ENCODE measurements at places on chromosomes 1 and 21.

GRCh38 chr1:163107655-163108054 is 38.5 kb downstream of the RGS4 start:
- DNase-seq: no peak

GRCh38 chr1:152928671-152929070 is 18.3 kb upstream of the SPRR5 start:
- DNase-seq: no peak

GRCh38 chr1:155569988-155570592 is 7.5 kb upstream of the ASH1L start:
- DNase-seq: no peak

DNA sequence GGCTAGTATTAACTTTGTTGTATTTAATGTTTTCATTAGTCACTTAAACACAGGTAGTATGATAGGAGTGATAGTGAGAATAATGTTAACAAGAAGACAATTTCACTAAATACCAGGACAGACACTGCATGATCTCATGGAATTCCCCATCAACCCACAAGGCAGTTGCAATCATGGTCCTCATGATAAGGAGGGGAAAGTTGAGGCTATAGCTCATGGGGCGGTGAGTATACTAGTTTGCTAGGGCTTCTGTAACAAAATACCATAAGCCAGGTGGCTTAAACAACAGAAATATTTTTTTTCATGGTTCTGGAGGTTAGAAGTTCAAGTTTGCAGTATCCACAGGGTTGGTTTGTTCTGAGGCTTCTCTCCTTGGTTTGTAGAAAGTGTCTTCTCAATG is 115.8 kb downstream of the DSCAM start:
- DNase-seq: no peak

GRCh38 chr1:217138799-217139466 is 415.7 kb upstream of the ESRRG start:
- DNase-seq: no peak

DNA sequence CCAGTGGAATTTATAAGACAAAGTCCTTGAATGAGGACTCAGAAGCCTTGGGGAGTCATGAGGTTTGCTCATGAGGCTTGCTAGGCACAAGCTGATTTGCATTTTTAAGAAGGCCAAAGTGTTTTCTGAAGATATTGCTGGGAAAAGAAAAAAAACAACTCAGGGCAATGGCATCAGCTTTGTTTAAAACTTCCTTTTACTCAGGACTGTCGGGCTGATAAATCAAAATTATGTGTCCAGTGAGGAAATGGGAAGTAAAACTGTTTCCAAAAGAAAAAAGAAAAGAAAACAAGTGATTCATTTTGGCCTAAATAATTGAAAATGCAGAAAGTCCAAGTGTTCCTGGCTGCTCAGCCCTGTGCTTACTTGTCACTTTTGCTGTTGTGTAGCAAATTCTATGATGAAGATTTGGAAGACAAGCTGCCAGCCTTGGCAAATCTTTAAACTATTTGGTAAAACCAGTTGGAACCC is 282.4 kb downstream of the HLX start:
- DNase-seq: no peak

DNA sequence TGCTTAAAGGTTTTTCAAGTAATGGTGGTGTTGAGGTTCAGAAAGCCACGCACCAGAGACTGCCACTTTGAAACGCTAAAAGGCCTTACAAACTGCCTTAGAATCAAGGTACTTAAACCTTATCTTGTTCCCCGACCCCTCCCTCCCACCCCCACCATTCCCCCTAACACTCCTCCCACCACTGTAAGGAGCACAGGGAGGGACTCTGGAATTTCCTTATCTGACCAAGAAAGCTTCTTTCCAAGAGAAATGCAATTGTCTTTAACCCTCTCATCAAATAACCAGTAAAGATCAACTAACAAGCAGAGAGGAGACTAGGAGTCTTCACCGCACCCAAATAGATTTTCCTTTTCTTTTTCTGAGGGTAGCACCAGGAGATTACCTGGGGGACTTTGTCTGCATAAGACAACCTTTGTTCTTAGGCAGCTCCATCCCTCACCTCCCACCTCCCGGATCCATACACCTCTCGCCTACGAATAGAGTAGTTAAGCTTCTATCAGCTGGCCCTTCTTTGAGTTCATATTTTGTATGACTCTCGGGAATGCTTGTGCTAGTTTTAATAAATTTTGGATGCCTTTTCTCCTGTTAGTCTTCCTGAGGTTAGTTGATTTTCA is 137.7 kb upstream of the ADGRL2 start:
- DNase-seq: no peak

DNA sequence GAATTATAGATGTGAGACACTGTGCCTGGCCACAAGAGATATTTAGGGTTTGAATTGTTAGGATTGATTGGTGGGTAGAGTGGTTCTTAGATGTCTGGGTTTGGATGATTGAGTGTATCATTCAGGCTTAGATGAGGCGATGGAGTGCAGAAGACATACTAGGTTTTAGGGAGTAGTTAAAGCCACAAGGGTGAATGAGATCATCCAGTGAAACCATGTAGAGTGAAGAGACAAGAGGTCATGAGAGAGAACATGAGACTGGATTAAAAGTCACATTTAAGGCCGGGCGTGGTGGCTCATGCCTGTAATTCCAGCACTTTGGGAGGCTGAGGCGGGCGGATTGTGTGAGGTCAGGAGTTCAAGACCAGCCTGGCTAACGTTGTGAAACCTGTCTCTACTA is 37.2 kb downstream of the ZFYVE9 start:
- no peak for DNase-seq

- DNase-seq: no peak
Observed at GRCh38 chr1:185634704-185635103, 99.5 kb upstream of the HMCN1 start.

- no peak for DNase-seq
Observed at GRCh38 chr21:45747802-45748445, 104.4 kb downstream of the PCBP3 start.

DNA sequence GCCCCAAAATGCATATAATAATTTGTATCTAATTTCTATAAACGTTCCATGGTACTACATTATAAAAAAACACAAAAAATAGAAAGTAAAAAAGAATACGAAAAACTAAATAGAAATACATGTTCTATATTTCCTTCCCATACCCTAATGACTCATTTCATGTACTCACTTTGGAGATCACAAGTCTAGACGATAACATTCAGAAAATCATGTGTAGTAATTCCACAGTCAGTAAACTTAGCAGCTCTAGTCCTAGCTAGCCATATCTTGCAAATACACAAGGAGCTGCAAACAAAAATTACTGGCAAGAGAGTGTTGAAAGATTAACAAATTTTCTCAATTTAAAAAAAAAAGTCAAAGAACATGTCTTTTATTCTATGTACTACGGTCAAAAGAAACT is 1.4 kb downstream of the GOLPH3L start:
- no peak for DNase-seq

DNA sequence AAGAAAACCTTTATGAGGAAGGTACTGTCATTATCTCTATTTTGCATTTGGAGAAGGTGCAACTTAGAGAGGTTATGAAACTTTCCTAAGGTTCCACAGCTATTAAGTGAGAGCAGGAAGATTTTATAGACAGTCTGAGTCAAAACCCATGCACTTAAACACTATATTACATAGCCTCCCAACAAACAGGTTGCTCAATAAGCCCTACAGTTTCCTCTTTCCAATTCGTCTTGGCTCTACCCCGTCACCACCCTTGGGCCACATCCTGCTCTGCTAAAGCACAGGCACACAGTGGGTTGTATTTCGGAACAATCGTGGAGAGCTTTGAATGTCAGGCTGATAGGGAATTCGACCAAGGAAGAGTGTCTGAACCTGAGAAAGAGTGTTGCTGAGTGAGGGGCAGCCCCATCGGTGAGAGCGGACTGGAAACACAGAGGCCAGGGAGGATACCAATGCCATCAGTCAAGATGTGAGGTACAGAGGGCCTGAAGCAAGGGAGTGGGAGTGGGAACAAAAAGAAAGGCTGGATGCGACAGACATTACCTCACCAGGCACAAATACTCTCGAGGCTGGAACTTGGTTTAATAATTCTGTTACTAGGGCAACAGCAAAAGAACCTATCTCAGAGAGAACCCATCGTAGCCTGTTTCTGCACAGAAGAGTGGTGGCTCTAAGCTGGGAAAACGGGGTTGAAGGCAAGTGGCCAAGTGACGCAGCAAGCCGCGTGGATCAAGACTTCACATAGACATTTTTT is 6.3 kb upstream of the LRRC52 start:
- no peak for DNase-seq

DNA sequence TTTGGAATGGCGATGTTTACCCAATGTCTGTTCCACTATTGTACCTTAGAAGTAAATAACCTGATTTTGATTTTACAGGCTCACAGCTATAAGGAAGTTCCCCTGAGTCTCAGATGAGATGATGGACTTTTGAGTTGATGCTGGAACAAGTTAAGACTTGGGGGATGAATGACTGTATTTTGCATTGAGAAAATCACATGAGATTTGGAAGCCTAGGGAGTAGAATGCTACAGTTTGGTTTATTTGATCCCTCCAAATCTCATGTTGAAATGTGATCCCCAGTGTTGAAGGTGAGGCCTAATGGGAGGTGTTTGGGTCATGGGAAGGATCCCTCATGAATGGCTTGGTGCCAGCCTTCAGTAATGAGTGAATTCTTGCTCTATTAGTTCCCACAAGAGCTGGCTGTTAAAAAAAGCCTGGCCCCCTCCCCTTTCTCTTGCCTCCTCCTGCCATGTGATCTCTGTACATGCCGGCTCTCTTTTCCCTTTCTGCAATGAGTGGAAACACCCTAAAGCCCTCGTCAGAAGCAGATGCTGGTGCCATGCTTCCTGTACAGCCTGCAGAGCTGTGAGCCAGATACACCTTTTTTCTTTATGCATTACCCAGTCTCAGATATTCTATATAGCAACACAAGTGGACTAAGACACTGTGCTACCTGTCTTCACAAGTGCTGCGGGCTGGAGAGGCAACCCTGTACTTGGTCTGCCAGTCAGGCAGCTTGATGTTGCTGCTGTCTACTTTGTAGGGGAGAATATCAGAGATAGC is 77.0 kb upstream of the TLR5 start:
- no peak for DNase-seq

GRCh38 chr1:200075938-200076546 is 48.5 kb downstream of the NR5A2 start:
- no peak for DNase-seq

GRCh38 chr1:166594646-166595045 is 244.6 kb upstream of the POGK start:
- DNase-seq: no peak

- no peak for DNase-seq
Observed at GRCh38 chr21:17454315-17455027, 58.4 kb upstream of the CXADR start.

DNA sequence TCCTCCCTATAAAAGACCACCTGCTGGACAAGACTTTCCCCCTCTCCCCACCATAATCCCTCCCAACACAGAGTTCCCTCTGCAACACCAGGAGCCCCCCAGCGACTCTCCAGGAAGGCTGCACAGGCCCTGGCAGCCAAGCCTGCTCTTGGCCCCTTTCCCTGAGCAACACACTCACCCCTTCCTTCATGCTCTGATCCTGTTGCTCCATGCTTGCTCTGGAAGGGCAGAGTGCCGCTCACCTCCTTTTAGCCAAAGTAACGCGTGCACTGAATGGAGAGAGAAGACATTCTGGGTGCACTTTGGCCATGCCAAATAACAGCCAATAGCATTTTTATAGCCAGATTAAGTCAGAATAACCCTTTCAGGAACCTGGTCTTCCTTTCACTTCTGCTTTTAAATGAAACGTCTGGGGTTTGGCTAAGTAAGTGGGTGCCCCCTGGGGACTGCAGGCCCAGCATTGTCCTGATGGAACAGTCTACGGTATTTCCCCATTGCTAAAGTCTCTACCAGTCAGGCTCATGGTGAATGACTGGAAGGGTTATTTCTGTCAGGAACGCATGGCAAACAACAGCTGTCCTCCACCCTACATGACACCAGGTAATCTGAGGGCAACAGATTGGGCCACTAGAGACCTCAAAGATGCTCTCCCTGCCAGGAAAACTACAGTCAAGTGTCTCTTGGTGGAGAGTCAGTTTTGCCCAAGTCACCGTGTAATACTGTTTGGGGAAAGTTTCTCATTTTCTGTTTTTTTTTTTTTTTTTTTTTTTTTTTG is at the start of gene SLC2A5:
Gene SLC2A5 (minus strand): TSS at position 310 of the 775 bp plus-strand sequence. CDS start 99 bp downstream, at position 211.
- no peak for DNase-seq

DNA sequence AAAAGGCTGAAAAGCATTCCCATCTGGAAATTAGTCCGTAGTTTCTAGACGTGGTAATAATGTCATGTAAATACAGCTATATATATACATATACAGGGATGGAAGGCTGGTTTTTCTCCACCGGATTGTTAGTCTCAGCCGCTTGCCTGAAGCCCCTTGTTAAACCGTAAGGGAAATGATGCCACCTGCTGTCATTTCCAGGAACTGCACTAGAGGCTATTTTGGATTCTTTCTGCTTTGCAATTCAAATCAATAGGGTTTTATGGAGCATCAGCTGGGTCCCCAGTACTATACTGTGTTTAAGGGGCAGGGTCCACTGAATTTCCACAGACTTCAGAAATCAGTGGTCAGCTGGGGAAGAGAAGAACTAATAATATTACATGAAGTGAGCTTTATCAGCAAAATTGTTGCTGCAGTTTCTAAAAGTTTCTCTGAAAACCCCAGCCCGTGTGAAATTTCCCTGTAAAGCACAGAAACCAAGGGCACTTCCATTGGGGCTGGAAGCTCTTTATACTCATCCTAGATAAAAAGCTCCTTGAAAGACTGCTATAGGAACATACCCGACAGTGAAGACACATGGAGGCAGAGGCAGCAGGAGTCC is 33.8 kb upstream of the MPZL1 start:
- peak; percentile 94 for DNase-seq

GRCh38 chr1:27522432-27523336 is 32.7 kb upstream of the WASF2 start:
- peak; percentile 37 for DNase-seq

GRCh38 chr21:45383615-45384201 is 21.3 kb upstream of the COL18A1 start:
- no peak for DNase-seq

DNA sequence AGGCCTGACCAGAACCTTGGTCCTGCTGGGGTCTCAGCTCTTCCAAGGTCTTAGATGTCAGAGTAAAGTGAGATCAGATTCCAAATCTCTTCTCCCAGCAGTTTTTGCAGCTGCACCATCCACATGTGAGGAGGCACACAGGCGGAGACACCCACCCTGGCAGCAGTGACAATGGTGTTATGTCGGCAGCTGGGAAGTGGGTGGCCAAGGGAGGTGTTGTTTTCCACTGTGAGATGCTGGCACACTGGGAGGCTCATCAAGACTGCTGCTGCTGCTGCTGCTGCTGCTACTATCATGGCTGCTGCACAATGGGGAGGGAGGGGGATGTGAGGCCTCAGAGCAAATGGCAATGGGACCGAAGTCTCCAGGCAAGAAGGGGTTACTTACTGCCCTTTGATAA is 23.6 kb downstream of the CAMK2N1 start:
- DNase-seq: no peak

DNA sequence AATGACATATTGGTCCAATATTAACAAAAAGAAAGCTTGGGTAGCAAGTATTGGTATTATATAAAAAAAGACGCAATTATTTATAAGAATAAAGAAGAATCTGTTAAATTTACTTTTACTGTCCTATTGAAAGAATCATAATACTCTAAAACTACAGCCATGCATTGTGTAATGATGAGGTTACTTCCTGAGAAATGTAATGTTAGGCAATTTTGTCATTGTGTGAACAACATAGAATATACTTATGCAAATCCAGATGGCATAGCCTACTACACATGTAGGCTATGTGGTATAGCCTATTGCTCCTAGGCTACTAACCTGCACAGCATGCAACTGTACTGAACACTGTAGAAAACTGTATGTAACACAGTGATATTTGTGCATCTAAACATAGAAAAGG is 121.2 kb upstream of the PTGFR start:
- no peak for DNase-seq

- DNase-seq: no peak
Observed at GRCh38 chr1:239858529-239858928, 233.2 kb upstream of the FMN2 start.
